ENCODE measurements at places on chromosomes 12 and 14.

- no peak for DNase-seq
These were observed 49.5 kb upstream of the NUAK1 start for GRCh38 chr12:106188256-106188655.

DNA sequence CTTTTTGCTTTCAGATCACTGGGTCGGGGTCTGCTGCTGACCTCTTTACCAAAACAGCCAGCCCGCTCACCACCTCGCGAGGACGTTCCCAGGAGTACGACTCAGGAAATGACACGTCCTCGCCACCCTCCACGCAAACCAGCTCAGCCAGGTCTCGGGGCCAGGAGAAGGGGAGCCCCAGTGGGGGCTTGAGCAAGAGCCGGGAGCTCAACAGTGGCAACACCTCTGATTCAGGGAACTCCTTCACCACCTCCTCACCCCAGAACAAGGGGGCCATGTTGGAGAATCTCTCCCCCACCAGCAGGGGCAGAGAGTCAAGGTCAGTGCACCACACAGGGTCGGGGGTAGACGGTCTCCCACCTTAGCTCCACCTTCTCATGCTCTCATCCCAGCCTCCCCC, 33.4 kb upstream of the HSPB8 start:
- DNase-seq = no peak

DNA sequence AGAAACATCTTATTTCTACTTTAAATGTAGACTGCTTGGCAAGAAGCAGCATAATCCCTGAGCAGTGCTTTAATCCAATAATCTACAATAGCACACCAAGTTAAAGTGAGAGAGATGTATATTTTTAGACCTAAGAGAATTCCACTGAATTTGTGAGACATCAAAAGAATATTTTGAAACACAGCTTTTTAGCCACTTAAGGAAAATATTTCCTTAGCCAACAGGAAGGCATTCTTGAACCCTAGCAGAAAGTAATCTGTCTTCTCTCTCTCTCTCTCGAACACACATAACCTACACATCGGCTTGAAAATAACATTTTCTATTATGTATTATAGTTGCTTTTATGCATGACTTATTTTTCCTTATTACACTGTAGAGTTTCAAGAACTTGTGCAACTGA, 34.0 kb downstream of the KITLG start:
- no peak for DNase-seq

DNA sequence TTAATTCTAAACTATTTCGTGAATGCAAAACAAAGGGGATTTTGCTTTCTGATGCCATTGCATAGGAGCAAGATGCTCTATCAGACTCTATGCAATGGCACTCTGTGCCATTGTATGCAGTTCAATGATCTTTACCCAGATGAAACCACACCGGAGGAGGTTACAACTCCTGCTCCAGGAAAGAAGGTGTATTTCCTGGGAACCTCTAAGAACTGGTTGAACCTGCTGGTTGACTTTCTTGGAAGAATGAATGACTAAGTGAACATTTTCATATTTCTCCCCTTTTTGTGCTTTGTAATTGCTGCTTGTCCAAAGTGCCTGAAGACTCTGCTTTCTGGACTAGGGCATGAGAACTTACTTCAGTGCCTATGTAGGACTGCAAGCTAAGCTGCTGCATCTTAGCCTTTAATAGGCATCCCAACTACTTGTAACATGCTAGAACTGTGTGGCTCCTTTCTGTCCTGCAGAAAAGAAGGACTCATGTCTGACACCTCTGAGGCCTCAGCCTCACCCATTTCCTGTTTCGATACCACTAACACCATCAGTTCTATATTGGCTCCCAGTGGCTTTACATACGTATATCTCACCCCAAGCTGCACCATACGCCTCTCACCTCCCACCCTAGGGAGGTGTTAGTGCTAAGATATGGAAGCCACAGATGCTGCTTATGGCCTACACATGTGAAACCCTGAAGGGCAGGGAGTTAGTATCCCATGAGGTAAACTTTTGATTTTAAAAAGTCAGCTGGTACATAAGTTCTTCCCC, 193.5 kb upstream of the CNOT2 start:
- DNase-seq = no peak

DNA sequence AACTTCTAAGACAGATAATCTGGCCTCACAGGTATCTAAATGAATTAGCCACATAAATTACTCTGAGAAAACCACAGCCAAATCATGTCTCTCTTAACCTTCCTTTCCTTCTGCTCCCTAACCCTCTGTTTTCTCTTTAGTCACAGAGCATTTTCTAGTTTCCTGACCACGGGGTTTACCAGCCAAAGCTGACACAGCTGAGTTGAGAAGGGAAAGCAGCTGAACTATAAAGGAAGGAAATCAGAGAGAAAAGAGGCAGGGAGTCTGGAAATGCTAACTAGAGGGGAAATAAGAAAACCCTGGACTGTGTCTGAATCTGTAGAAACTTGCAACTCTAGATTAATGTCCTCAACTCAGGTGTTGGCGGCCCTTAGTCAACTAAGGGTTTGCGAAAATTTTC, 24.4 kb downstream of the ANKS1B start:
- DNase-seq = no peak

DNA sequence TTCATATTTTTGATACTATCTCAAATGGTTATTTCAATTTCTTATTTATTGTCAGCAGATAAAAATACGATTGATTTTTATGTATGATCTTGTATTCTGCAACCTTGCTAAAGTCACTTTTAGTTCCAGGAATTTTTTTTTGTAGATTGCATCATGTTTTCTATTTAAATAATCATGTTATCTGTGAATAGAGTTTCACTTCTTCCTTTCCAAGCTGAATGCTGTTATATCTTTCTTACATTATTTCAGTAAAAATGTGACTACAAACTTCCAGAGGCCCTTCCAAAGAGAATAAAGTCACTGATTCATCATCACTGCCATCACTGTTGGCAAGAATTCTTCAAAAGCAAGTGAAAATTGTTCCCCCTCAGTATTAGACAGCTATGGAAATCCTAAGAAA, 104.7 kb upstream of the RAP1B start:
- no peak for DNase-seq

- no peak for DNase-seq
These were observed 189.4 kb downstream of the TMTC2 start for GRCh38 chr12:82876075-82876474.
